NCI-H1092 treated with DMSO at 0.1 percent for 48 hours (cell line): ENCODE measurements at places on chromosomes 5 and 9.

DNA sequence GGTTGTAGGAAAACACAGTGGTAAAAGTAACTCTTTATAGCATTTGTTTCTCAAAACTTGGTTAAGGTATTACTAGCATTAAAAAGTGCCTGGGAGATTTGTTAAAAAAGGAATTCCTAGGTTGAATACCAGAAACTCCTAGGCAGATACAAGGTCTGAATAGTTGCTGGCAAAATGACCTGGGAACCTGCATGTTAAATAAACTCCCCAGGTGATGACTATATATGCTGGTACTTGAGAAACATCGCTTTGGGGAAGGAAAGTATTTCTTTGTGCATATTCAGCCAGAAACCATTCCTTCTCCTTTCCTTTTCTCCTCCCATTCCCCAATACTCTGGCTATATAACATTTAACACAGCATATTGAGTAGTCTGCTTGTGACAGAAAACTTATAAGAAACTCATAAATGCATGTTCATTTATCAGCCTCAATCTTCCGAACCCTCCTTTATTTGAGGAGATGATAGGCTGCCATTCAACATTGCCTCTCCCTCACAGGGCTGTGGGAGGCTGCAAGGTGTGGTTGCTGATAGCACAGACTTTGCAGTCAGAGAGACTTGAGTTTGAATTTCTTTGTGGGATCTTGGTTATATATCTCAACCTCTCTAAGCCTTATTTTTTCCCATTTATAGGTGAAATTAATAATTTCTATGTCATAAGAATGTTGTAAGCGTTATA lies 28.7 kb downstream of the PCSK1 start:
- no peak for DNase-seq

GRCh38 chr5:142320851-142321560 lies 3.8 kb downstream of the SPRY4 start:
- no peak for DNase-seq

DNA sequence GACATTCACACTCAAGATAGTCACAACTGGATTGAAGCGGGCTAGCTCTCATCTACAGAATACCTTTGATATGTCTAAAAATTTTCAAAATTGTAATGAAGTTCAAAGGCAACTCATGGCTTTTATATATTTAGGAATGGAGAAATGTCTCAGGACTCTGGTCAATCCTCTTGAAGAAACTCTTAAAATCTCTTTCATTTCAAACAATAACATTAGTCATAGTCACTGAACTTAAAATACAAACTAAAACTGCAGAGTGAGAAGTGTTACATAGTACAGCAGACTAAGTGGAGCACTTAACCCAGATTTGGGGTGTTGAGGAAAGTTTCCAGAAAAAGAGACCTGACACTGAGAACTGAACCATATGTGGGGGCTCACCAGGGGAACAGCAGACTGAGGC lies 20.7 kb downstream of the FANCC start:
- no peak for DNase-seq

- DNase-seq, result no peak
These were observed 17.0 kb downstream of the FGFR4 start for GRCh38 chr5:177103523-177104253.

DNA sequence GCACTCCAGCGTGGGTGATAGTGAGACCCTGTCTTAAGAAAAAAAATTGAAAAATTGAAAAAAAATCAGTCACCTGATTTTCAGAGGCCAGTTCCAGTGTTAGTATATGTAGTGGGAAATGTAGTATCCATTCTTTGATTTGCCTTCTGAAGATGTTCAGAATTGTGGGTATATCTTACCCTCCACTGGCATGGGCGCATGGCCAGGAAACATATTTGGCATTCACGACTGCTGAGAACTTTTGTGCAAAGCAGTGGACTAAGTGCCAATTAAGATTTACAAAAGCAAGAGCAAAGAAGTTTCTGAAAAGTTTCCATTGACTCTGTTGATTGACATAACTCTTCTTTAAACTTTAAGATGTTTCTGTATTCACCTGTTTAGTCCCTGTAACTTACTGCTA lies 2.4 kb downstream of the CAVIN4 start:
- DNase-seq, result no peak

DNA sequence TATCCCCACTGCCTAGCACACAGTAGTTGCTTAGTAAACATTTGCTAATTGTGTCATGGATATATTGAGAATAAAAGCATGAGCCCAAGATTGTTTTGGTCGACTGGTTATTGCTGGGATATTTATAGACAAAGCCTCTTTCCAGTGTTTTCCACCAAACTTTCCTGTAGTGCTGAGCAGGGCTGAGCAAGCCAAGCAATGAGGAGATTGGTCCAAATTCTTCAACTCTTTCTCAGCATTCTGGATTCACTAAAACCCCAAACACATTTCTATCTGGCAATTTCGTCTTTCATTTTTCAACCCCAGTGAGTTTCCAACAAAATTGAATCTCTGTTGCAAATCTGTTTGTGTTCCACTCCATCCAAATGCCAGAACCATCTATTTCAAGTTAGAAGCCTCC lies 31.9 kb upstream of the TARS1 start:
- DNase-seq, result no peak

DNA sequence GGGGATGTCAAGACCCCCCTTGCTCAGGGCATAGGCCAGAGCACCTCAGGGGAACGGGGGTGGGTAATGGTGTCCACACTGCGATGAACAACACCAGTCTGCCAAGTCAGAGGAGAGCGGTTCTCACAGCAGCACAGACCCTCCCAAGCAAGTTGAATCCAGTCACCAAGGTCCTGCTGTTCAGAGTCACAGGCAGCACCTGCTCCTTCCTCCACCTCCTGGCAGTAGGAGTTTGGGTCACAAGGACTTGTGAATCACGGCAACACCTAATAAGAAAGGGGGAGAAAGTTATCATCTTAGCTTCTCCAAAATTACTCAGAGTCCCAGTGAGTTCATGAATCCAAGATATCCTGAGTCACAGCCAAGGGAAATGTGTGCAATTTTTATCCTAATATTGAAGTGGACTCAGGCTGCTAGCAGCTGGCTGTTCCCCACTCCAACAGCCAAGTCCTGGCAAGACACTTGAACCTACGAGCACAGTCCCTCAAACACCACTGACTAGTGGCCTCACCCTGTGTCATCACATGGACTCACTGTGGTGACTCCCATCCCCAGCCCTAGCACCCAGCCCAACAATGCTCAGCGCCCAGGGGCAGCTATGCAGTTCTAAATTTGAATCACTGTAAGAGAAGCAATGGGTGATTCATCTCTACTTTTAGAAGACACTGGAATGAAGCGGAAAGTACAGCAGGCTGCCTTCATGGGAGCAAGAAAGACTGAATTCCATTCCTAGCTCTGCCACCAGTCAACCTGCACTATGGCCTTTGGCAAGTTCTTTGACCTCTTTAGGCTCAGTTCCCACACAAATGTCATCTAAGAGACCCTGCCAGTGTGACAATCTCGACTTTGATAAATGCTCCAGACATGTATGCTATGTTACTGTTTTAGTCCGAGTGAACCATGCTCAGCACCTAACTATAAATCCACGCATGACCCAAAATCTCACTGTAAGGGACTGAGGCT lies 113.7 kb downstream of the KLHL3 start:
- DNase-seq, result no peak

GRCh38 chr5:22372376-22372775 lies 480.8 kb downstream of the CDH12 start:
- DNase-seq, result no peak

- DNase-seq, result no peak
These were observed 416 bp upstream of the SNX18 start for GRCh38 chr5:54517174-54517511.

DNA sequence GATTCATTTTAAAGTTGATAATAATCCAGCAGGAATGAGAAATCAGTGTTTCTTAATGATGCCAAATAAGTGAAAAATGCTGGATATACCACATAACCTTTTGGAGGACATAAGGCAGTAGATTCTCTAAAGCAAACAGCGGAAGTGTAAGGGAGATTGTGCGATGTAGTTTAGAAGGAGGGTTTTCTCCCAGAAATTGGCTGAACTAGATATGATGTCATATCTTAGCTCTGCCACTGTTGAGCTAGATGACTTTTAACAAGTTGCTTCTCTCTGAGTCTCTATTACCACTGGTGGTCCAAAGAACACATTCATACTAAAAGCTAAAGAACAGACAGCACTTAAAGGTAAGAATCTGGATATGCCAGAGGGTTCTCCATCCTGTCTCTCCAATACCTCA lies 107.0 kb downstream of the NR6A1 start:
- DNase-seq, result no peak

- DNase-seq, result no peak
These were observed 18.0 kb upstream of the STARD4 start for GRCh38 chr5:111530298-111530740.

DNA sequence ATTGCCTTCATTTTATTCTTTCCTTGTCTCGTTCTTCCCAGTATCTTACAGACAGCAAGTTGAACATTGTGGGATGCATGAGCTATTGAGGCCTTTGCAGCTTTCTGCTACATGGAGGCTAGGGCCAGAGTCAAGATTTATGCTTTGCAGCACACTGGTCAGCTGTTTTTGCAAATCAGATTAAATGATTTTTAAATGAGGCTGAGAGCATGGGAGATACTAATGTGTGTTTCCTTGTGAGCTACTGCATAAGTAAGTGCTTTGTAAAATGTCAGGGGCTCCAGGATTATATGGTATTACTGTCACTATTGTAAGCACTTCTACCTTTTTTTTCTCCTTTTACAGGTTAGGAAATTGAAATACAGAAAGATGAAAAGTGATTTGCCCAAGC lies 111.0 kb upstream of the CDKN2B start:
- DNase-seq, result no peak

DNA sequence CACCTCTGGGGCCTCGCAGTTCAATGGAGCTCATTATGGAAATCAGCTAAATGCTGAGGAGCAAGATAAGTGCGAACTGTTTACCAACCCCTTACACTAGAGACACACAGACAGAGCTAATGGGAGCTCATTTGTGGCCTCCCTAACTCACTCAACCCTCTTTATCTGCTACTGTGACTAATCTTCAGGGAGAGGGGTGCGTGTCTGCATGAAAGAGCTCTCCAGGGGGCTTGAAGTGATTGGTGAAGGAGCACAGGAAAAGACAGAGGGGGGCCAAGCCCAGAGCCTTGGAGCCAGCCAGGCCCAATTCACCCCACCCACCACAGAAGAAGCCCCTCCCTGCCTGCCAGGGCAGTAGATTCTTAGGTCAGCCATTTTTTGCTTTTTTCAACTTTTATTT lies 466.8 kb upstream of the BRINP1 start:
- DNase-seq, result peak; percentile 16

GRCh38 chr5:168047669-168048111 lies 243.8 kb upstream of the WWC1 start:
- DNase-seq, result no peak

GRCh38 chr5:64827703-64828102 lies 59.0 kb downstream of the CWC27 start:
- DNase-seq, result no peak

DNA sequence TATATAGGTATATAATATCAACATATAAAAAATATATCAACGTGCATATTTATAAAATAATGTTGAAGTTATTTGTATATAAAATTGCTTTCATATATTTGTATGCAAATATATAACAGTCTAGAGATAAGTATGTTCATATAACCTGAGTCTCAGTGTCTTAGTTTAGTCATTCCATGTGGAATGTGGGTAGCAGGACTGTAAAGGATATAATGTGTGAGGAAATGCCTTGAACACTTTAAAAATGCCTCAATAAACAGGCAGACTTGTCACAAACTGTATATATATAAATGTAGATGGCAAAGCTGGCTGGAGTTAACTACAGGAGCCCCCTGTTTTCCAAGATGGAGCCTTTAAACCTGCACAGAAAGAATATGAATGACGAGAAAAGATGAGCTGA lies 48.4 kb downstream of the CCDC125 start:
- DNase-seq, result no peak

- peak; percentile 57 for DNase-seq
These were observed 724 bp downstream of the NR2F1-AS1 start for GRCh38 chr5:93580063-93580926.

DNA sequence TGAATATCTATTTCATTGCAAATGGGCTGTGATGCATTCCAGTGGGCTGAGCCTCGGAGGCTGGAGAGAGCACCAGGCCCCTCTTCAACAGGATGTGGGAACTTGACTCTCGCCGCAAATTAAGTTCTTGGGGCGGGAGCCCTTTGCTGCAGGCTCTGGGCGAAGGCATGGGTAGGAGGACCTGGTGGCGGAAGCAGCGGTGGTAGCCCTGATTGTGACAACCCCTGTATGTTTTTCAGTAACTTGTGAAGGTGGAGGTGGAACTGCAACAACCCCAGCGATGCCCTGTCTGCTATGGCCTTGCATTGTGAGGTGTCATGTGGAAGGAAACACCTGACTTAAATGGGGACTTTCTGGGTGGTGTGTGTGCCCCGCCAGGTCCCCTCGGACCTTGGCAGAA lies 9.4 kb downstream of the FYB1 start:
- DNase-seq, result no peak

DNA sequence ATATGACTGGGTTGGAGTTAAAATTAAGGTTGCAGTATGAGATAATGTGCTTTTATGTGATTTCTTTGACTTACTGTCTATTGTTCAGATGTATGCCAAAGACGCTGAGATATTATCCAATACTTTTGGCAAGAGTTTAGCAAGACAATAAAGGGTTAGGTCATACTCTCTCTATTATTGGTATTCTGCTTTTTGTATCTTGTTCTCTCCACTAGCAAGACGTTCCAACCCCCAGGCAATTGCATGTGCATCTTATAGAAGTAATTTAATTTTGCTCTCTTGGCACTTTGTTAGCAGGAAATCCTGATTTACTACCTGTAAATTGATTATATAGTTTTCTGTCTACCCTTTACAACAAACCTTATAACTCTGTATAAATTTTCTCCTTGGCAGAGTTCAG lies 1093.6 kb downstream of the CDH9 start:
- DNase-seq, result no peak

- DNase-seq, result no peak
These were observed 85.4 kb downstream of the PDE8B start for GRCh38 chr5:77295863-77296378.

DNA sequence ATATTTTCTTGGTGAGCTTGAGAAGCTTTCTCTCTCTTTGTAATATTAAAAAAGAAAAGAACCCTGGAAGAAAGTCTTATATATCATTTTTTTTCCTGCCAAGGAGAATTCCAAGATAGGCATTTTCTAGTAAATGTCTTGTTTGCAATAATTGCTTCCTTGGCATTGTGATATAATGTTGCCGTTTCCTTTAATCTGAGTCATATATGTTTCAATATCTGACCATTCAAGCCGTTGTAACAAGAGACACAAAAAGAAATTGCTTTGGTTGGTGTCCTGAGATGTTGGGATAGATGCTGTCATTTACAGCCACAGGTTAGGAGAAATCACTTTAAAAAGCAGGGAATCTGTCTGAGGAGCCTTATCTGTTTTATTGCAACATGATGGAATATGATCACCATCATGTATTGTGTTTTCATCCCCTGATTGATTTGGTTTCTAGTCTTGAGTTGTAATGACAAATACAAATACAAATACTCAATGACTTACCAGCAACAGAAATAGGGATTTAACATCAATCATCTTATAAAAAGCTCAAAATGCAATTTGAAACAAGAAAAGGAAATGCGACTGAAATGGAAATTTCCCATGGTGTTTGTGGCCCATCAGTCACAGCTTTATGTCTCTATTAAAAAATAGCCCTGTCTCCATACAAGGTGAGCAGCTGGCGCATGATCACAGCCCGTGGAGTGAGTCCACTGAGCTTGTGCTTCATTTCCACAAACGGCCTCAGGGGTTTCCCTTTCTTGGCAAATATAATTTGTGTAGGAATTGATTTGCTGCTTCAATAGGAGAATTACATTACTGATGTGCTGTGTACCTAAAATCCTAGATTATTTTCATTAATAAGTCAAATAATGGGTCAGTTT lies 250.1 kb upstream of the TRPC7 start:
- no peak for DNase-seq

GRCh38 chr5:170310256-170310926 lies 12.8 kb upstream of the LCP2 start:
- no peak for DNase-seq
